CD14-positive monocyte (primary cell): ENCODE measurements at places on chromosomes 1 and 21. TPM values are rescaled to one million over a fixed set of nuclear protein-coding genes. Genes with fewer than 3 reads are reported as not detected.

PLA2G2C gene
- polyA plus RNA-seq: 0.03 and 0.40 TPM in 2 replicates

CAPN8 gene
- polyA plus RNA-seq: 0.22 and 0.40 TPM in 2 replicates

PCSK9 gene
- not detected in 2 replicates for polyA plus RNA-seq

EMC1 gene
- 18.5 TPM for polyA plus RNA-seq

- H3K4me3 ChIP-seq: no peak overlapping the region
- H3K4me1 ChIP-seq: no peaks in the 10 kb centered on the region
- no peaks in the 10 kb centered on the region for H3K27me3 ChIP-seq
- DNase-seq: no peak
- no peak overlapping the region for H3K27ac ChIP-seq
- H3K36me3 ChIP-seq: no peaks in the 10 kb centered on the region
Measured at GRCh38 chr1:157831968-157832626, 9.5 kb downstream of the CD5L start.

DNA sequence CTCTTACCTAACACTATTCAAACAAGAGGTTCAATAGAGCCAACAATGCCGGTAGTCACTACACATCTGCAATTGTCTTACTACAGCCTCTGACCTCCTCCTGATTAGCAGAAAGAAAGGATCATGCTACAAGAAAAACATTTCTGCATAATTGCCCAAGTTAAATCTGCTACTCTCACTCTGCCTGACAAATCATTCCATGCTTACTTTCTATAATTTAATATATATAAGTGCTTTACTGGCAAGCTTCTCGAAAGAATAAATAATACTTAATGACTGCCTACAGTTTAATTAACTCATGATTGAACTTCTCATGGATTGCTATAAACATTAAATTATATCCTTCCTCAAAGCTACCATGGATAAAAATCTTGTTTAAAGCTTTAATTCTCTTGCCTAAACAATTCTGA is 156.0 kb downstream of the SLC45A1 start:
- no peak for DNase-seq
- no peak overlapping the region for H3K27ac ChIP-seq
- no peaks in the 10 kb centered on the region for H3K27me3 ChIP-seq
- no peak overlapping the region for H3K4me3 ChIP-seq

DNA sequence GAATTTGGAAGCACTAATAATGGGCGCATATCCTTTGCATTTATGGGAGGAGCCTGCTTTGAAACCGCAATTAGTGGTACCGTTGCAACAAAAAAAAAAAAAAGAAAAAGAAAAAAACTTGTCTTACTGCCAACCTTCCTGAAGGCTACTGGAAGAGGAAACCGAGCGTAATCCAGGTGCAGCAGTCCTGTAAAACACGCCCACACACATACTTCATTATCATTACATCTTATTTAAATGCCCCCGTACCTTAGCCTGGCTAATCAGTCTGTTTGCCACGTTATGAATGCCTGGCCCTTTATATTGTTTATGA is 686 bp upstream of the ZNF281 start:
- no peaks in the 10 kb centered on the region for H3K36me3 ChIP-seq
- no peaks in the 10 kb centered on the region for H3K27me3 ChIP-seq
- DNase-seq: peak; percentile 5
- no peak overlapping the region for H3K27ac ChIP-seq
- peak overlapping the region; percentile 85 for H3K4me3 ChIP-seq

DNA sequence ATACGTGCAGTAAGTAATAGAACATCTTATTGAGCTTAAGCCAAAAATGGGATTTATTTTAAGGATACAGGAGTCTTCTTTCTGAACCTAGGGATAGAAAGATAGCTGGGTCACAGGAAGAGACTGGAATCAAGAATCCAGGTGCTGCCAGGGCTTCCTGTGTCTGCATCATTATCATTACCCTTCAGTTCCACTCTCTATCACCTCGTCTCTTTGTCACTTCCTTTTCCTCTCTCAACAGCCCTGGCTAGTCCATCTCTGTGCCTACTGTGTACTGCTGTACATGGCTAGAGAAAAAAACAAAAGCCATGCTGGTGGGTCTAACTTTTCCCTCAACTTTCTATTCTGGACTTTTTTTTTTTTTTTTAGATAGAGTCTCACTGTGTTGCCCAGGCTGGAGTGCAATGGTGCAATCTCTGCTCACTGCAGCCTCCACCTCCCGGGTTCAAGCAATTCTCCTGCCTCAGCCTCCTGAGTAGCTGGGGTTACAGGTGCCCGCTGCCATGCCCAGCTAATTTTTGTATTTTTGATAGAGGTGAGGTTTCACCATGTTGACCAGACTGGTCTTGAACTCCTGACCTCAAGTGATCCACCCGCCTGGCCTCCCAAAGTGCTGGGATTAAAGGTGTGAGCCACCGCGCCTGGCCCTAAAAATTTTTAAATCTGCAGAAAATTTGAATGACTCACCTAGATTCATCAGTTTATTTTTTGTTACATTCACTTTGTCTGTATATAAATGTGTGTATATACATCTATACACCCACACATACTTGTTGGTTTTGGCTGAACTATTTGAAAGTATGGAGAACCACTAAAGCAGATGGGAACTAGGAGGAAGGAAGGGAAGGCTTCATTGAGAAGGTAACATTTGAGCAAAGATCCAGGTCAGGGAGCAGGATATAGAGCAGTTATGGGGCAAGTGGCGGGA is 31.9 kb downstream of the UBE4B start:
- no peaks in the 10 kb centered on the region for H3K27me3 ChIP-seq
- no peaks in the 10 kb centered on the region for H3K36me3 ChIP-seq
- H3K27ac ChIP-seq: no peak overlapping the region
- peaks cover 37% of the 10 kb centered on the region for H3K4me1 ChIP-seq
